ENCODE measurements at places on chromosomes 2 and 18. TPM values are rescaled to one million over a fixed set of nuclear protein-coding genes. Genes with fewer than 3 reads are reported as not detected.

- no peak for DNase-seq
Observed at GRCh38 chr18:568731-569130, 11.4 kb upstream of the CETN1 start.

- DNase-seq: no peak
Observed at GRCh38 chr2:237458519-237458918, 28.5 kb upstream of the MLPH start.

GRCh38 chr2:239831001-239831731 lies 194.0 kb downstream of the NDUFA10 start:
- peak; percentile 67 for DNase-seq

DNA sequence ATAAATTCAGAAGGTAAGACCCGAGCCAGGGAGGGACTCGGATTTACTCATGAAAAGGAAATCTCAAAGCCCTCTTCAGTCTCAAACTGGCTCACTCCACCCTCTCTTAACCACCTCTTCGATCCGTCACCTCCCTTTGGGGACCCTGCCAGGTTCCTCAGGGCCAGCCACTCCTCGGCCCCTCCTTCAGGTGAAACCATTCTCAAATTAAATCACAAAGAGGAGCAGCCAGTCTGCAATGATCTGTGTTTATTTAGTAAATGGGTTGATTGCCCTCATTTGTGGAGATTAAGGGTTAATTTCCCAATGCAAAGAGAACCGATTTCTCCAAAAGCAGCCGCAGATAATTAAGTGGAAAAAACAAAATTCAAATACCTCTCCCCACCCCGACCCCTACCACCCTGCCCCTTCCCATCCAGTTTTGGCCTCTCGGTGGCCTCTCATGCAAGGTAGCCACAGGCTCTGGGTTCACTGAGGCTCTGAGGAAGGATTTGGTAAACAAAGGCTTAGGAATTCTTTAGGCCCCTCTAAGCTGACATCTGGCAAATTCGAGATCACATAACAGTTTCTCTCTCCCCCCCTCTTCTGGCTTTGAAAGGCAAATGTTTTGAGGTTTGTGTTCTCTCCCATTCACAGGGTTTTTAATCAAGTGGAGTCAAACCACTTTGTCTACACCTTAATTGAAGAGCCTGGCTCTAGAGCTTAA lies 10.3 kb upstream of the FZD7 start:
- no peak for DNase-seq

DNA sequence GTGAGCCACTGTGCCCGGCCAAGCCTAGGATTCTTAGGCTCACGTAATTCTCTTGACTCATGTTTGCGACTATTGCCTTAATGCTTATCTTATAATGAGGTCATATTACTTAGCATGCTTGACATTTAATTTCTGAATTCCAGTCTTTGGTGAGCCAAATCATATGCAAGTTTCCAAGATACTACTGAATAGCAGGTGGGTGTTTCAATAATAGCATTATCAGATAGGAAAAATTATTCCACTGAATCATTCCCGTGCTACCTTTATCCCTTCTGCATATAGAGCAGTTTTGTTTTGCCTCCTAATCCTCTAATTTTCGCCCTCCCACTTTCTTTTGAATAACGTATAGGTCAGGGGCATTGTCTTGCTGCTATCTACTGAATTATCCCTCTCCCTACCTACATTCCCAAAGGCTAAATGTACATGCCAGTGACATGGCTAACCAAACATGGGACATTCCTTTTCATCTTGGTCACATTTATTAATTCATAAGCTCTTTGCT lies 4.9 kb downstream of the DAW1 start:
- no peak for DNase-seq

DNA sequence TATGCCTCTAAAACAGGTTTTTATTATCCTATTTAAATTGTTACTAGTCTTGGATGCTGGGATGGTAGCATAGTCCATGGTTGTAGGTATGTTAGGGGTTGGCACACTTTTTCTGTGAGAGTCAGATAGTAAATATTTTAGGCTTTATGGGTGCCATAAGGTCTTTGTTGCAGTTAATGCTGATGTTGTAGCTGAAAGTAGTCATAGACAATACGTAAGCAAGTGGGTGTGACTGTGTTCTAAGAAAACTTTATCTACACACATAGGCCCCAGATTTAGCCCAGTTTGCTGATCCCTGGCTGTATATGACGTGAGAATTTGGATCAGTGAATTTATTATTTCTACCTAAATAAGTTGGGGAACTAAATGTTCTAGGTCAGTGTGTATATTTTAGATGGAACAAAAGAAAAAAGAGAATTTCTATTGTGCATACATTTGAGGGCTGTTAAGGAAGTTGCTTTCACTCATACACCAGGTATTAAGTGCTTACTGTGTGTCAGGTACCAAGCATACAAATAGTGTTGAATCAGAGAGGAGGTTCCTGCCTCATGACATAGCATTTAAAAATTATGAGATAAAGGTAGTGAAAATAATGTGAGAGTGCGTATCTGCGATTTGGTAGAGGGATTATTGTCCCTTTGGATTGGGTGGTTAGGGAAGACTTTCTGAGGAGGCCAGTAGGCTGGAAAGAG lies 39.4 kb downstream of the AGFG1 start:
- DNase-seq: no peak

DNA sequence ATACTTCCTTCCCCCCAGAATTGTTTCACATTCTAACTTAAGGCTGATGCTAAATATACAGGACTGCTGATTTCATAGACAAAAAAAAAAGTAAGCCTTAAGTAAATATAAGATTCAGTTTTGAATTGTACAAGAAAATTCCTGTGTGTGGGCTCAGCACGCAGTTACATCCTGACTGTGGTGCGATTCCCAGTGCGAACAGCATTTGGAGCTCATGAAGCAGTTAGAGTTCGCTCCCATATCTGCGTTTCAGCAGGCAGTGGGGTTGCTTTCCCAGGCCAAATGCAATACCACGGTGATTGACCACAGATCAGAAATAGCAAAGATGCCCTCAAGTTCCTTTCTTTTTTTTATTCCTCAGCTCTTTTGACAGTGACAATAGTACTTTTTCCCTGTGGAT lies 75.6 kb downstream of the SATB2 start:
- peak; percentile 42 for DNase-seq

DNA sequence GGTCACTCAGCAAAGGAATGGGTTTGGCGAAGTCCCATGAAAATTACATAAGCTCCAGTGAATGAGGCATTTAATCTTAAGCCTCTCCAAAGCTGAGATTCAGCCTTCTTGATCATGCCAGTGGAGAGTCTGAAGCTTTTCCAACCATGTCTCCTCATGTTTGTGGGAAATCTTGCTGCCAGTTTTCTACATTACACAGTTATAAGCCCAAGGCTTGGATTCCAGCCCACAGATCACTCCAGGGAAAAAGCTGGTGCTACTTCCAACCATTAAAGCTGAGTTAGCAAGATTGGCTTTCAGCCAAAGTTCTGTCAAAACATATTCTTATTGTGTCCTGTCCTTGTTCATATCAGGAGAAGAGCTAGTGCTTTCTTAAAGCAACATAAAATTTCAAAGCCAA lies 293.8 kb downstream of the LRRTM4 start:
- no peak for DNase-seq

GRCh38 chr2:240992572-240993291 lies 5.7 kb upstream of the SNED1 start:
- no peak for DNase-seq

DNA sequence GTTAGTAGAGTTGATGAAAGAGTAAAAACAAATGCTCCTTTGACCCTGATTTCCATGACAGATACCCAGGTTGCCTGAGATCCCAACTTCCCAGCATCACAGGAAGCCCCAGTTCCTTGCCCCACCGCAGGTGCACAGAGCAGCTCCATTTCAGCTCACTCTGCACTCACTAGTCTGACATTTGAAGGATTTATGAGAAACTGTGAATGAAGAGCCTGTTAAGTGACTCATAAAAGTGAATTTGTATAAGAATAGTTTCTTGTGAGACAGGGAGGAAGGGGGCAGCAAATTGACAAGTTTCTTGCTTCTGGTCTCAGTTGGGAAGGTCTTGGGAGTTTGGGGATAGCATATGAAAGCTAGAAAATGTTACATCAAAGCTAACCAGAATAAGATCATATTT lies 248.7 kb upstream of the ATP5MC3 start:
- DNase-seq: no peak

- DNase-seq: no peak
Observed at GRCh38 chr2:238415893-238416292, 10.8 kb upstream of the ASB1 start.

DNA sequence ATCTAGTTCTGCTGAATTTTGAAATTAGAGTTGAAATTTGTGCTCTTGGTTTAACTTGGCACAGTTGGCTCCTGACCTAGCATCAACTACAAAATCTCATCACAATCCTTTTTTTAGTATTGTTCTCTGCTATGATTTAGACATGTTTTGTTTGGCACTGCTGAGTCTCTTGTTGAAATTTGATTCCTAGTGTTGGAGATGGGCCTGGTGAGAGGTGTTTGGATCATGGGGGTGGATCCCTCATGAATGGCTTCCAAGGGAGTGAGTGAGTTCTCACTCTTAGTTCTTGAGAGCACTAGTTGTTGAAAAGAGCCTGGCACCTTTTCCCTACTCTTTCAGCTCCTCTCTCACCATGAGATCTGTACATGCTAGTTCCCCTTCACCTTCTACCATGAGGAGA lies 605.6 kb upstream of the SLC39A10 start:
- DNase-seq: no peak

DNA sequence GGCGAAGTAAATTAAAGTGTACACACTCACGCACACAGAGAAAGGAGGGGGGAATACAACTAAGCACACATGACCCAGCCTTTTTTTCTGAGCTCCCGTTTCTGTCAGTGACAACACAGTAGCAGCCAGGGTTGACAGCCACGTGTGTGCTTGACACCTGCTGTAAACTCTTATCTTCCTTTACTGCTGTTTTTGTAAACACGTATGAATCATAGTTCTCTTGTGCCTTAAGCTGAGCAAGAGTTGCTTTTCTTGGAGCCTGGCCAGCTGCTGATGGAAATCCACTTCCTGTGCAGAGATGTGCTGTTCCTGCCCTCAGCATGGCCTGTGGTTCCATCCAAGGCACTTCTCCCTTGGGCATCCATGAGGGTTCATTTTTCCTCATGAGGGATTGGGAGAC lies 561.9 kb downstream of the GALR1 start:
- no peak for DNase-seq

DNA sequence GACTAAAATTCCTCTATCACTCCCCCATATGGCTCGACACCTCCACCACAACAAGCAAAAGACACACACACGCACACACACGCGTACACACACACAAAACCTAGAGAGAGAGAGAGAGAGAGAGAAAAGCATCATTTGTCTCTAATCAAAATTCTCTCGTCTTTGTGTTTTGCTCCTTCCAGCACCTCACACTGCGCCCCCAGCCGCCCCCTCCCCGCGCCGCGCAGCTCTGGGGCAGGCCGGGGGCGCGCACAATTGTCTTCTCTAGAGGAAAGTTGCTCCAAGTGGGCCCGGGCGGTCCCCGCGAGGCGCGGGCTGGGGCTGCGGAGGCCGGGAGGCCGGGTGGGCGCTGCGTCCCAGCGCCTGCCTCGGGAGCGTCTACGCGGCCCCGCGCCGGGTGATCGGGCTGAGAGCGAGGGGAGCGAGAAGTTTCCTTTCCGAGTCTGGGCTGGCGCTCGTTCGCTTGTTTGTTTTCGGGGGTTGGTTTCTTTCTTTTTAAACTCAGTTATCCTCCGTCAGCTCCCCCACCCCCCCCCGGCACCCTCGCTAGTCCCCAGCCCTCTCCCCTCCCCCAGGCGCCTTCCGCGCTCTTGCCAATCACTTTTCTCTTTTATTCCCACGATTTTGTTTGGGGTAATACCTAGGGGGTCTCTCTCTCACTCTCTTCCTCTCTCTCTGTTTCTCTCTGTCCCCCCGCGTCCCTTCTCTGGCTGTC lies 4.1 kb downstream of the ZEB2 start:
- DNase-seq: peak; percentile 64

- DNase-seq: peak; percentile 88
Observed at GRCh38 chr2:207311316-207312005, 145.7 kb upstream of the KLF7 start.

GRCh38 chr2:214504599-214505376 lies 93.9 kb downstream of the VWC2L start:
- DNase-seq: no peak

- DNase-seq: no peak
Observed at GRCh38 chr2:188028739-188029138, 262.9 kb upstream of the GULP1 start.

- DNase-seq: no peak
Observed at GRCh38 chr2:109126501-109126860, 2.5 kb upstream of the SH3RF3 start.

GRCh38 chr2:160334028-160334741 lies 134.1 kb upstream of the ITGB6 start:
- peak; percentile 75 for DNase-seq

GRCh38 chr2:144471305-144472045 lies 48.4 kb downstream of the ZEB2 start:
- no peak for DNase-seq

GRCh38 chr2:20106746-20107145 lies 55.3 kb upstream of the LAPTM4A start:
- DNase-seq: peak; percentile 27

Gene LRP2
- not detected for polyA plus RNA-seq

Gene PTPRN
- not detected for polyA plus RNA-seq

Gene SLC9A4
- polyA plus RNA-seq: not detected

Gene ASTL
- not detected for polyA plus RNA-seq

Gene LYG2
- not detected for polyA plus RNA-seq

Gene ACVR1C
- 0.03 TPM for polyA plus RNA-seq

Gene SLC14A1
- polyA plus RNA-seq: not detected
